ENCODE measurements at places on chromosomes 7 and 10.

DNA sequence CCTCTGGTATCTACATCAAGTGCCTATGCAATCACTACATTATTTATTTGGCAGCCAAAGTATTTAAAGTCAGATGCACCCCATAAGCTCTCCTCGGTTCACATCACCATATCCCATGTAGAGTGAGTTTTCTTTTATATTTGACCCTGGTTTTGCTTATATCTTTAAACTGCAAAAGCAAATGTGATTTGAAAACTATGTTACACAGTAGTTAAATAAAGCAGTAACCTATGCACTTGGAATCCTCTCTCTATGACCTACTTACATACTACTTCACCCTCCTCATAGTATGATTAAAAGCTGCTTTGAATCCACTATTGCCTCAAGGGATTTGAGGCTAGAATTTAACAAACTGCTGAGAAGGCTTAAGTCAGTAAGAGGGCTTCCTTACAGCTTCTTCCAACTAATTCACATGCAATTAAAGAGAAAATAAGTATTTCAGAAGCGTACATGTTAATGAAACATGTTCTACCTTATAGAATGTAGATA, 2.2 kb upstream of the CELF2 start:
- DNase-seq, result no peak

DNA sequence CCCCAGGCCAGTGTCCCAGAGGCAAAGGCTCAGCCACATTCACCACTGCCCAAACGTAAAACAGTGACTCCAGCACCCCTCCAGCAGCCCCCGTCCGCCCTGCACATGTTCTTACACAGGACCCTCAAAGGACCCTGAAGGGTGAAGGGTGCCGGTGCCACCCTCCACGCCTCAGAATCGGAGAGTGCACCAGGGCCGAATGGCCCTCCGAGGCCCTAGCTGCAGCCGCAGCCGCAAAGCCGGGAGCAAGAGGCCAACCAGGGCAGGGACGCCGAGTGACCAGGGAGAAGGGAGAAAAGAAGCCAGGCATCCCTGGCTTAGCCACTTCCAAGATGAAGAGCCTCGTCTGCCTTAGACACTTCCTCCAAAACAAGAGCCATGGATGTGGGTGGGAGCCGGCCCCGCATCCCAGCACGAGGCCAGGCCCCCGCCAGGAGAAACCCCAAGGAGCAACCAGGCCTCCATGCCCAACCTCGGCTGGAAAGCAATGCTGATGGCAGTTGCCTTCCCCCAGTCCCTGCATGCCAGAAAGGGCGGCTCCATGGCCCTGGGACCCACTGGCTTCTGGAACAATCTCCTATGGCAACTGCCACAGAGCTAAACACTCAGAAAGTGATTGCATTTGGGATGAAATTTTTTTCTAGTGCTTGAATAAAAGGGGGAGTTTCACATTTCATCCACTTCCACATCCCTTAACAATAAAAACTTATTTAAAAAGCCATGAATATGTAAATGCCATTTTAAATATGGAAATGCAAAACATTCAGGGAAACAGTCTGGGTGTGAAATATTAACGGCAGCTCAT, 92.3 kb downstream of the MAD1L1 start:
- DNase-seq, result no peak

DNA sequence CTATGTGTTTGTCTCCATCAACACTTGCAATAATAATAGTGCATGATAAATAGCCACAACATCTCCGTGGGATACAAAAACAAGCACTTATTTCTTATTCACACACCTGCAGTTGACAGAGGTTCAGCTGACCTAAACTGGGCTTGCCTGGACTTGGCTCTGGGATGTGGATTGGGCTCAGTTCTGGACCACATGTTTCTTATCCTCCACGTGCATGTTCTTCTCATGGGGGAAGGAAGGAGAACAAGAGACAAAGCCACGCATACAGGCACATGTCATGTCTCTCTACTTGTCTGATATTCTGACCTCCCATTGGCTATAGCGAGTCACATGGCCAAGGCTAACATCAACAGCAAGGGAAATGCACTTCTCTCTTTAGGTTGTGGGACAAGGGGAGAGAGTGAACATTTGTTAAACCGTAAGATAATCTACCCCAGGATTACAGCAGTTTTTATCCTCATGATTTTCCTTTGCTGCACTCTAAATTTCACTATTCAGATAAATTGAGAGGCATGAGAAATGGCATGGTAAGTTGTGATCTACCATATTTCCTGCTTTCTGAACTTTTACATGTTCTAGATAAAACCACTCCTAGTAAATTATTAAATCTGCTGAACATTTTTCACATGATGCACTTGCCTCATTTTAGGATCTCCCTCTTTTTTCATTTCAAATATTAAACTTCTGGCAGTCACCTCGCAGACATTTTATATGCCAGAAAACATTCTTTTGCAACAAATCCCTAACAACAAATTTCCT, 33.7 kb downstream of the CFAP58 start:
- no peak for DNase-seq

- DNase-seq, result no peak
These were observed 276.9 kb downstream of the GATA3 start for GRCh38 chr10:8331387-8331786.

GRCh38 chr7:1298051-1298930, 65.6 kb downstream of the UNCX start:
- DNase-seq, result no peak

DNA sequence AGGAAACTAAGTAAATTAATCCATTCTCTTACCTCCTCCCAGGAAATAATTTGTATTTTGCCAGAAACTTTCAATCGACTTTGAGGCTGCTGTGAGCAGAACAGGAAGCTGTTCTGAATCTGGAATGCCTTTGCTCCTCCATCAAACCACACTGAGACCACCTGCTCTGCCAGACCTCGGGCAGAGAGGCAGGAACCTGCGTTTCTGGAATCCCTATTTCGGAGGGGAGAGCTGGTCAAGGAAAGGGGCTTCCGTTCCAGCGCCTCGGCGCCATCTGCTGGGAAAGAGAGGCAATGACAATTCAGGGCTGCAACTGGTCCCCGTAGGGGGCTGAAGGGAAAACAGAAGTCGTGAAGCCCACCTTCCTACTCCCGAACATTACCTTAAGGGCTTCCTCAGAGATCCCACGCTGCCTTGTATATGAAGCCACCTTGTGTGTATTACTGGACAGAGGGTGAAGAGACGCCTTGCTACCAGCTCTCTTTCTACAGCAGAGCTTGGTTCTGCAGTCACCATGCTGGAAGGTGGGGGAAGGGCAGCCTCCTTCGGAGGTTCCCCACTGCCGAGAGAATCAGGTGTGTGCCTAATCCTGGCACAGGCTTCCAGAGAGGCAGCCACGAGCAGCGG, 31.2 kb downstream of the ZNF467 start:
- peak; percentile 88 for DNase-seq

DNA sequence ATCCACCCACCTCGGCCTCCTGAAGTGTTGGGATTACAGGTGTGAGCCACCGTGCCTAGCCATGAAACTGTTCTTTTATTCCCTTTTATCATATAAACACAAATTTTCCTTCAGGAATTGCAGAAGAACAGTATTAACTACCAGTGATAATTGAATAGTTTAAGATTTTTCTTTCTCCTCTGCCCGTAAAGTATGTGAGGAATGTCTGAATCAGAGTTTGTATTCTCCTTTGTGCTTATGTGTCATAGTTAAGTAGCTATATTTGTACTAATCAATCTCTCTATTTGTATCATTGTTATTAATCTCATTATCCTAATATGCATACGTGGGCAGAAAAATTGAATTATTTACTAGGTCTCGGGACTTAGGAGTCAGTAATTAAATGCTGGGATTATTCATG, 83.6 kb downstream of the ZNF277 start:
- no peak for DNase-seq

DNA sequence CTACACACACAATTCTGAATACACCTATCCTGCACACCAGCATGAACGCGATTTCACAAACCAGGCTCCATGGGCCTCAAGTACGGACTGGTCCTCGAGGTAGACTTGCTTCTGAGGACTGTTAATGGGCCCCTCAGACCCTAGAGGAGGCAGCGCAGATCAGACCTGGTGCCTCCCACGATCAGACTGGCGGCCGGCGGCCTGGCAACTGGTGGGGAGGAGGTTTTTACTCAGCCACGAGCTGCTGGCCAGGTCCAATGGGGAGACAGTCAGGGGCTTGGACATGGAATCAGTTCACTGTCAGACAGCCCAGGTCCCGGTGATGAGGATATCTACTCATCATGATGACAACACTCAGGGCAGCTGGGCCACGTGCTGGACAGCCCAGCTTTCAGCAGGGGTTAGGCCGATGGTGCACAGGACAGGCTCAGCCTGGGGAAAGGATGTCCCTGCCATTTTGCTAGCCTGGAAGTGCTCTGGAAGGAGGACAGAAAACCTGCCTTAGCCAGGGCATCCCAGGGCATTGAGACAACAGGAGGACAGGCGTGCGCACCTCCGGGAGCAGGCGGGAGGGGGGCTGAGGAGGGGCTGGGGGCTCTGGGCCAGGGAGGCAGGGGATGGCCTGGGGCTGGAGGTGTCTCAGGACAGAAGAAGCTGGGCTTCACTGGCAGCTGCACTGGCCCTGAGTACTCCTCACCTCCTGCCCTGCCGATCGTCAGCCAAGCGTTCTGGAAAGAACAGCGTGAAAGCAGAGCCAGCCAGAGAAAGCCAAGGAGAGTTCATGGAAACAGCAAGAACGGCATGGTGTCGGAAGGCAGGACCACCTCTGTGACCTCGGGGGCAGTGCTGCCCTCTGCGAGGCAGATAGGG, 48.0 kb upstream of the RASGEF1A start:
- DNase-seq, result no peak

DNA sequence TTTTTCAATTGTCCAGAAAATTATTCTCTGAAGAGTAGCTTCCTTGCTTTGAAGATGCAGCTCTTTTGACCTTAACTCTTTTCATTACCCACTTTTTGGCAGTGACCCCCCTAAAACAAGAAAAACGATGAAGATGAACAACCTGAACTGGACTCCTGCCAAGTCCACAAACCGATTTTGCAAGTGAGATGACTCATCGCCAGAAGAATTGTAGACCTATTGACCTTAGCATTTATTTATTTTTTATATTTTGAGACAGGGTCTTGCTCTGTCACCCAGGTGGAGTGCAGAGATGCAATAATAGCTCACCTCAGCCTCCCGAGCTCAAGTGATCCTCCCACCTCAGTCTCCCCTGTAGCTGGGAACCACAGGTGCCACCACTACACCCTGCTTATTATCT, 859.2 kb downstream of the GATA3 start:
- DNase-seq, result no peak

DNA sequence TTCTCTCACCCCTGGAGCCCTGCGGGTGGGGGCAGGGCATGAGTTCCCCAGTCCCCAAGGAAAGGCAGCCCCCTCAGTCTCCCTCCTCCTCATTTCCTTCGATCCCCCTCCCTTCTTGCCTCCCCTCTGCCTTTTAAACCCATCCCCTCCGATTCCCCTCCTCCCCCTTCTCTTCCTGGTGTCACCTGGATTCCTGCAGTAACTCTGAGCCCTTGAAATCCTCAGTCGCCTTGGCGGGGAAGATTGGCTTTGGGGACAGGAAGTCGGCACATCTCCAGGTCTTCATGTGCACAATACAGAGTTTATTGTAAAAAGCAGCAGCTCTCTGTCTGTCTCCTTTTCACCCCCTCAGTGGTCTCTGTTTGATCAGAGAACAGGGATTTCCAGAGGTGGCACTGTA, 1.3 kb upstream of the MUC12 start:
- no peak for DNase-seq

GRCh38 chr7:156556083-156556482, 84.5 kb upstream of the RNF32 start:
- no peak for DNase-seq

DNA sequence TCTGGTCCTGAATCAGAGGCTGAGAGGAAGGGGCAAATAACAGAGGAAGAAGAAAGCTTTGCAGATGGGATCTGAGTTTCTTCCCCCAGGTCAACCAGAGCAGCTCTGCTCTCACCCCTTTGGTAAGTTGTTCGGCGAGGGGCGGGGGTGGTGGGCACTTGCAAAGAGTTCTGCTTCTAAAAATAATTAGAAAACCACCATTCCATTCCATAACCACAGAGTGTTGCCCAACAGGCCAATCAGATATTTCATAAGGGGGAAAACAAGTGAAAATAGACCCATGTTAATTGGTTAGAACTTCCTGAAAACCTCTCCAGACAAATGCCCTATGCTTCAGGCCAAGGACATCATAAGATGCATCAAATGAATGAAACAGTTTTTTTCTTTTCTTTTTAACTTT, 43.6 kb upstream of the R3HCC1L start:
- no peak for DNase-seq

DNA sequence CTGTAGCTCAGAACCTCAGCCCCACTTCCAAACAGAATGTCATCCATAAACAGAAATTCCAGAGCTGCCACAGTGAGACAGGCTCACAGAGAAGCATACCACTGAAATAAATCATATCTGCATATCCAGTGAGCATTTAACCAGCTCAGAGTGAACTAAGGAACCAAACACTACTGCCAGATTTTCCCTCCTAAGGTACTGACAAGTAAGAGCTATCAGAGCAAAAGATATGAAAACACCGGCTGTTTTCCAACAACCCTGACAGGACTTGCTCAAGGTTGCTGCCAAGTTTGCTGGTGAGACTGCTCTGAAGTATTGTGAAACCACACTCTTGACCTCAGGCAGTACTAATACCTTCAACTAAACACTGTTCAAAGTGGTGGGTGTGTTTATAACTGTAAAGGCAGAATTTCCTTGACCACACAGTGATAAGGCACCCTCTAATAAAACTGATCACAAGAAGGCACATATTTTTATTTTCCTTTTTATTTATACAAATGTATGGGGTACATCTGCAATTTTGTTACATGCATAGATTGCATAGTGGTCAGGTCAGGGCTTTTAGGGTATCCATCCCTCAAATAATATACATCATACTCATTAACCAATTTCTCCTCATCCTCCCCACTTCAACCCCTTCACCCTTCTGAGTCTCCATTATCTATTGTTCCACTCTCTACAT, 18.3 kb downstream of the SGMS1 start:
- no peak for DNase-seq

GRCh38 chr7:93558705-93559614, 15.6 kb downstream of the CALCR start:
- no peak for DNase-seq

- no peak for DNase-seq
These were observed 92.6 kb downstream of the POLL start for GRCh38 chr10:101495324-101495925.

DNA sequence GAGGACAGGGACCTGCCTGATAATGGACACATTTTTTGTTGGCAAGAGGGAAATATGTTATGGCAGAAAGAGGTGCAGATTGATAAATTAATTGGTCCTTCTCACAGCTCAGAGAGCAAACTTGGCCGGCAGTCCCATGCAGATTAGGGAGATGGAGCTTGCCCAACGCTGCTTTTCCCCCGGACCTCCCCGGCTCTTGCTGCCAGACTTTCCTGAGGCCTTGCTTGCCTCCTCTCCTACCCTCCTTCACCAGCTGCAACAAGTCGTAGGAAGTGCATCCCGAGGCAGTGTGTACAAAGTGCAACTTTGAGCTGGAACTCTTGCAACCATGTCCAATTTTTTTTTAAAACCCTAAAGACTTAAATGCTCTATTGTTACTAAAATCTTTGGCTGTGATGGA, 215.5 kb downstream of the LRMDA start:
- DNase-seq, result no peak

DNA sequence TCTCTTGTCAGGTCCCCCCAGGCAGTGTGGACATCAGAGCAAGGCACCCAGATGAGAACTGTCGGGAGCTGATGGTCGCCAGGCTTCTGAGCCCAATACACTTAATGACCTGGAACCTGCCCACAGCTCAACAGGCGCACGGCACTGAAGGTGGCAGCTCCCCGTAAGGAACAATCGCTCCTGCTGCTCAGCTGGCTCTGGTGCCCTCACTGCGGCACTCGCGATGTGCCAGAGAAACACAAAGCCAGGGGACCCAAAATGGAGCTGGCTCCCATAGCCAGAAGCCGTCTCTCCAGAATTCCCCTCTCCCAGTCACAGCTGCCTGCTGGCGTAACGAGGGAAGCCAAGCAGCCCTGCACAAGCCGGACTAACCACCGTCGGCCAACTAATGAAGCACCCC, 6.3 kb downstream of the CALN1 start:
- no peak for DNase-seq
